Gastroesophageal sphincter (tissue), 4 donors: ENCODE measurements at places on chromosomes 2 and 18.

GRCh38 chr2:96946625-96947024, 39.8 kb downstream of the FAM178B start:
- ATAC-seq, result no peak

- ATAC-seq, result no peak
These were observed 32.9 kb upstream of the GCG start for GRCh38 chr2:162184821-162185450.

DNA sequence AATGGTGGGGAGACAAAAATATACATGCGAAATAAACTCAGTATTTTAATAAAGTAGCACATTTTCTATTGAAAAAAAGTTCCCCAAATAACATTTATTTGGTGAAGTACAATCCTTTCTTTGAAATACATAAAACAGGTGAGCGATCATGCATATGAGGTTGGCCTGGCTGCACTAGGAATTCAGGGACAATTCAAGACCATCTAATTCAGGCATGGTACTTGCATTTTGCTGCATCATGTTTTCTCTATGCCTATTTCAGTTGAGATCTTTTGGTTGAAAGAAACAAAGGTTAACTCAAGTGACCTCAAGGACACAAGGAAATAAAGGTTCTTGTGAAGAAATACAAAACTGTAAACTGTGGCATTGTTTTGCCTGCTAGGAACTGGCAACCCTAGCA, 19.8 kb upstream of the TAF4B start:
- no peak for ATAC-seq

DNA sequence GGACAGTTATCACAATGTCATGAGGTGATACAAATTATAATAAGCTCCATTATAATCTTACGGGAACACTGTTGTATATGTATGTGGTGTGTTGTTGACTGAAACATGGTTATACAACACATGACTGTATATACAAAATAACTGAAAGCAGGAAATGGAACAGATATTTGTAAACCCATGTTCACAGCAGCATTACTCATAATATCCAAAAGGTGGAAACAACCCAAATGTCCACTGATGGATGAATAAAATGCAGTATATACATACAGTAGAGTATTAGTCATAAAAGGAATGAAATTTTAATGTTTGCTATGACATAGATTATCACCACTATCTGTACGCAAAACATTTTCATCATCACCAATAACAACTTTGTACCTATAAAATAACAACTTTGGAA, 107.3 kb downstream of the USP34 start:
- no peak for ATAC-seq

DNA sequence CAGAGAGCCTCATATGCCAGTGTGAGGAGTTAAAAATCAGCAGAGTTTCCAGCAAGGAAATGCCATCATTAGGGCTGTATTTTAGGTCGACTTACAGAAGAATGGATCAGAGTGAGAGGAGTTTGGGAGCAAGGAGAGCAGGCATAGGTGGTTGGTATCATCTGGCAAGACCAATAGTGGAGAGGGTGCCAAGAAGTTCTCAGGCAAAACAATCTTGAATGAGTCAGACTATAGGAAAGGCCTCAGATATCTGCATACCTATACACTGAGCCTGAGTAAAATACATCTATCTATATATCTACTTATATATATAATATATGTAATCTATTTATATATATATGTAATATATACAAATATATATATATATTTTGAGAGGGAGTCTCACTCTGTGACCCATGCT, 57.3 kb downstream of the TMEFF2 start:
- ATAC-seq, result no peak

GRCh38 chr18:41949206-41949920, 5.7 kb upstream of the PIK3C3 start:
- ATAC-seq, result no peak

GRCh38 chr2:54954705-54955357, 95.4 kb downstream of the RTN4 start:
- no peak for ATAC-seq
